GM12892 (cell line): ENCODE measurements at places on chromosomes 7 and 10.

DNA sequence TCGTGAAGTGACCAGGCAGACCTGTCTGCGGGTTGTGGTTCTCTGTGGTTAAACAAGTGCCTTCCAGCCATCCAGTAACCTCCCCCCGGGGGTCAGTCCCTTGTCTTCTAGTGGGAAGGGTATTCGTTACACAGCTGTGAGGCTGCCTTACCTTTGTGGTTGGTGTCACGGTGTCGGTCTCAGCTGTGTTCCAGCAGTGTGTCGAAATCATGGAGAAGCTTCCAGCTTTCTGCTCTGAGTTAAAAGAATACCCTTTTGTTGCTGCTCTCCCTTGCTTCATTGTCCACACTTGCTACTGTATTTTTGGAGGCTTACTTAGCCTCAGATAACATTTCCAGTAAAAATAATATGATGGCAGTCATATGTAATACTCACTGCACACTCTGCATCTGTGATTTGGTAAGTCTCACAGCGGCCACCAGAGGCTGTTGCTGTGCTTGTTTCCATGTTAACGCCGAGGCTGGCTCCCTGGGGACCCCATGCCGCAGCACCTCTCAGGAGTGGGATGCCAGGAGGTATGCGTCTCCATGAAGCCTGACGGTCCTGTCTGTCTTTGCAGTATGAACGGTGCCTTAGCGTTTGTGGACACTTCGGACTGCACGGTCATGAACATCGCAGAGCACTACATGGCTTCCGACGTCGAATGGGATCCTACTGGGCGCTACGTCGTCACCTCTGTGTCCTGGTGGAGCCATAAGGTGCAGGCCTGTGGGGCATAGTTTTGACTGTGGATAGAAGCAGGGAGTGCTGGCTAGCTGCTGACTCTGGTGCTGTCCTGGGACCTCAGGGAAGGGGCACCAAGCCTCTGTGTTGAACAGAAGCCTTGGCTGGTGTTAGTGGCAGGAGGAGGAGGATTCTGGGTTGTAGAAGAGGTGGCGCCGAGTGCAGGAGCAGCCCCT lies 20.5 kb downstream of the EIF3B start:
- no peak for DNase-seq

DNA sequence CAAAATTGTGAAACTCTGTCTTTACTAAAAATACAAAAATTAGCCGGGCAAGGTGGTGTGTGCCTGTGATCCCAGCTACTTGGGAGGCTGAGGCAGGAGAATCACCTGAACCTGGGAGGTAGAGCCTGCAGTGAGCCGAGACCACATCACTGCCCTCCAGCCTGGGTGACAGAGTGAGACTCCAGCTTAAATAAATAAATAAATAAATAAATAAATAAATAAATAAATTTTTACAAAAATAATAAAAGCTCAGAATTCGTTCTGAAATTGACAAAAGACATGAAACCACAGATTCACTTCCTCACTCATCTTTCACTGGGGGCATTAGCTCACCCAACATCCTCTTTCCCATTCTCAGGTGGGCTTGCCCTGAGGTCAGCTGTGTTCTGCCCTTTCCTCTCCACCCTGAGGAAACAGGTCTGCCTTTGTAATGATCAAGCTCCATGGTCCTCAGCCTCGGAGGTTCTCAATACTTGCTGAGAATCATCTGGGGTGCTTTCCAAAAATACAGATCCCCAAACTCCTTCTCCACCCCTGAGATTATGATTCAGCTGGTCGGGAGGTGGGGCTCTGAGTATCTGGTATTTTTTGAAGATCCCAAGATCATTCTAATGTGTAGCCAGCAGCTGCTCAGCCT lies 29.2 kb upstream of the APBB1IP start:
- no peak for DNase-seq

DNA sequence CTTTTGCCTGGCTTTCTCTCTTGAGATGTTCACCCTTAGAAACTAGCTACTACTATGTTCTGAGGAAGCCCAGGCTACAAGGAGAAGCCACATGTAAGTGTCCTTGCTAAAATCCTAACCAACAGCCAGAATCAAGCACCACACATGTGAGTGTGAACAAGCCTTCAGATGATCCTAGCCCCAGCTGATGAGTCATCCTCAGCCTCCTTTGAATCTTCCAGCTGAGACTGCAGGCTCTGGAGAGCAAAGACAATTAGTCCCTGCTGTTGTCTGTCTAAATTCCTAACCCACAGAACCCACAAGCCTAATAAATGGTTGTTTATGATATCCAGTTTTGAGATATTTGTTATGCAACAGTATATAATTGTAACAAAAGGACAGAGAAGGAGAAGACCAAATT lies 92.8 kb upstream of the TAC1 start:
- no peak for DNase-seq

- no peak for DNase-seq
Observed at GRCh38 chr10:69181433-69181832, 1.4 kb downstream of the SUPV3L1 start.

- no peak for DNase-seq
Observed at GRCh38 chr7:21996641-21997040, 50.9 kb upstream of the CDCA7L start.

DNA sequence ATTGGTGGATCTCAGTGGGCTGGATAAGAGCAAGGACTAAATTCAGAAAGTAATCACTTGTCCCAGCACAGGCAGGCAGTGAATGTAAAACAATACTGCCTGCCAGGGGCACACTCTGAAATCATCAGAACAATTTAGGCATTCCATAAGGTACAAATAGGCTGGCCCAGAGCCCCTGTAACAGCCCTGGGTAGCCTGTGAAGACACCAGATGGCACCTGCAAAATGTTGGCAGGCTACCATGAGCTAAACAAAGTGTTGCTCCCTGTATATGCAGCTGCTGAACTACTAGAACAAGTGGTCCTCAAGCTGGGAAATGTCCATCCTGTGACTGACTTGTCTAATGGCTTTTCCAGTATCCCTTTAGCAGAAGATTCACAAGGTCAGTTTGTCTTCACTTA lies 3.0 kb upstream of the PRSS37 start:
- DNase-seq = no peak

DNA sequence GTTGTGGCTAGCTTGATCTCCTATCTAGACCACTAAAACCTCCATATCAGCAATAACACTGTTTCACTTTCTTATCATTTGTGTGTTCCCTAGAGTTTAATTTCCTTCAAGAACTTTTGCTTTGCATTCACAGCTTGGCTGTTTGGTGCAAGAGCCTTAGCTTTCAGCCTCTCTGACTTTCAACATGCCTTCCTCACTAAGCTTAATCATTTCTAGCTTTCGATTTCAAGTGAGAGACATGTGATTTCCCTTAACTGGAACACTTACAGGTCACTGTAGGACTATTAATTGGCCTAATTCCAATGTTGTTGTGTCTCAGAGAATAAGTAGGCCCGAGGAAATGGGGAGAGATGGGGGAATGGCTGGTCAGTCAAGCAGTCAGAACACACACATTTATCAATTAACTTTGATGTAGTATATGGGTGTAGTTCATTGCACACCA lies 10.6 kb upstream of the BPGM start:
- DNase-seq = no peak

DNA sequence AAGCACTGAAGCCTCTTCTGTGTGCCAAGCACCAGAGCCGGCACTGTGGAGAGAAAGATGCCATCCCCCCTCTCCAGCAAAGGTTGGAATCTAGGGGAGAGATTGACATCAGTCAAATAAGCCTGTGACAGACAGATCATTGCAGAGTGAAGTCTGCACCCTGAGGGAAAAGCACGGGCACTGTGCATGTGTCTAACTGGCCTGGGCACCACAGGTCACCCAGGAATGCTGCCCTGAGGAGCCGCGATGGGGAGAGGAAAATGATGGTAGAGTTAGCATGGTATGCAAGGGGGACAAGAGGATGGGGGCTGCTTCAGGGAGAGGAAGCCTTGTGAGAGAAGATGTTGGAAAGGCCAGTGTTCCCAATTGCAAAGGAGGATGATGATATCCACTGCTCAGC lies 261.0 kb downstream of the GRID1 start:
- DNase-seq = no peak

DNA sequence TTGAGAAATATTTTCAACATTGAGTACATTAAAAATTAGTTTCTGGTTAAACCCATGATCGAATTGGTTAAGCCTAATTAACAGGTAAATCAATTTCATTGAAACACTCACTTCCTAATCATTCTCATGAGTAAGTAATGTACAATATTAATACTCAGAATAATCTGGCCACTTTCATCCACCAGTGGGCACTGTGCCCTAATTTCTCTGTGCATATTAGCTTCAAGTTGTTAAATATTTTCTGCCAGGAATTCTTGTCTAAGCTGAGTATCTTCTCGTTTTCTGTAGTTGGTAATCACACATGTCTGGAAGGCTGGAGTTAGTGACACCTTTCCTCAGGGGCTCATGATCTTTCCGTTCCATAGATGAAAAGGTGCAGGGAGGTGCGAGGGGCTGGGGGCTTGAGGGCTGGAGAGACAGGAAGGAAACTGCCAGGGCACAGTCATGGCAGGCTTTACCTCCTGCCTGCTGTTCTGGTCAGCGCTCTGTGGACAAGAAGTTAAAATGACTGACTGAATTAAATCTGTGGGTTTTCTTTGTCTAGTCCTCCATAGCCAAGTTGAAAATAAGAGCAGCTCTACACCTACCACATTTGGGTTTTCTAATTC lies 71.9 kb downstream of the WIPF3 start:
- DNase-seq = no peak

DNA sequence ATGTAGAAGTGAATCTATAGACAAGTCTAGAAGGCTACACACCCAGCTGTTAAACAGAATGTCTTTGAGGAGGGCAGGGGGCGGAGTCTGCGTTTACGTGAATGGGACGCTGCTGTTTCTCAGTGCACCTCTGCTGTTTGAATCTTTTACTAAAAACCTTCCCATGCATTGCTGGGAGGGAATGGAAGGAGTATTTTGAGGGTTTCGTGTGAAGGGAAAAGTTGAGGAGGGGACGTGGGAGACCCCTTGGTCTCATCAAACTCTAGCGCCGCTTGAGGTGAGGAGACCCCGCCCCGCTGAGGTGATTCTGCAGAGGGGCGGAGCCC lies 492 bp upstream of the VCL start:
- DNase-seq = no peak

DNA sequence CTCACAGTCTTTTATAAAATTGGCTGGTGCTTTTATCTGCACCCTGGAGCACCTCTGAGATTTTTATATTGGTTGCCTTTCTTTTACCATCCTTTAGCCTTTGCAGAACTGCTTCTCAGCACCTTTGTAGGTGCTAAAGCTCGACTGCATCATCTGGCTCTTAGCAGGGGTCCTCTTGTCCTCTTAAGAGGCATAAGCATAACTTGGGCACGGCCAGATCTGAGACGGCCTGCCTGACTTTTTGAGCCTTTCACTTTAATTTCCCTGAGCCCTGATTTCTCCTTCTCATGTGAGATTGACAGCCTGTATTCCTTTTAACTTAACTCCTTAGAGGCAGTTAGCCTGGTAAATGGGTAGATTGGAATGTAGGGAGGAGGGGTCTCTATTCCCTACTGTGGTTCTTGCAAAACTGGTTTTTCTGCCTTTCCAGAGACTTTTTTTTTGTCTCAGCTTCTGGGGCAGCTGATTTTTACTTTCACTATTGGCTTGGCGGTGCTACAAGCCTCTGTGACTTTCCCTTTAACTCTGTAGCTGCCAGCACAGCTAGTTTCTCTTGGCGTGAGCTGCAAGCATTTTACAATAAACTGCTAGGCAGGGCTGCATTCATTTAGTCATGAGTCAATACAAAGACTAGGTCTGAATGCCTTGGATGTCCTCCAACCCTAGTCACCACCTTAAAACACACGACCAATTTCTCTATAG lies 24.0 kb downstream of the ZPBP start:
- DNase-seq = no peak

DNA sequence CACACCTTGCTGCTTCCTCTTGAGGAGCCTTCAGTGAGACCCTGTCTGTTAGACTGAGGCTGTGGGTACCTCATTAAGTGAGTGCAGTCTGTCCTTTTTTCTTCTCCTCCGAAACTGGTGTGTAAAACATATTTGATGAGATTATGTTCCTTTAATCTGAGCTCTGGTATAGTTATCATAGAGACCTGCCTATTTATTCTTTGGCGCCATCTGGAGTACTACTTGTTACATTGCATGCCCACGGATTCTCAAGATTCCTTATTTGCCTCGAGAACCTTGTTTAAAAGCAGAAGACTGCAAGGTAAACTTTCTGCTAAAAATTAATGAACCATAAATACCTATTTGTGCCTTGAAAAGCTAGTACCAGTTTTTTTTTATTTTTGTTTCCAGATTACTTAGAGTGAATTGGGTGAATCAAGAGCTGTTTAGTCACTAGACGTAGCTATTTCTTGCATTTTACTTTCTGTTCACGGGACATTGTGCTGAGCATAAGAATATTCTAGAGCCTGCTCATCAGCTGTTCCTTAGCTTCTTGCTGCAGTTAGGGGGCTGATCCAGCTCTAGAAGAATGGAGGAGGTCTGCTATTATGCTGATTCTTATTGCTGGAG lies 16.9 kb upstream of the STMP1 start:
- DNase-seq = no peak

DNA sequence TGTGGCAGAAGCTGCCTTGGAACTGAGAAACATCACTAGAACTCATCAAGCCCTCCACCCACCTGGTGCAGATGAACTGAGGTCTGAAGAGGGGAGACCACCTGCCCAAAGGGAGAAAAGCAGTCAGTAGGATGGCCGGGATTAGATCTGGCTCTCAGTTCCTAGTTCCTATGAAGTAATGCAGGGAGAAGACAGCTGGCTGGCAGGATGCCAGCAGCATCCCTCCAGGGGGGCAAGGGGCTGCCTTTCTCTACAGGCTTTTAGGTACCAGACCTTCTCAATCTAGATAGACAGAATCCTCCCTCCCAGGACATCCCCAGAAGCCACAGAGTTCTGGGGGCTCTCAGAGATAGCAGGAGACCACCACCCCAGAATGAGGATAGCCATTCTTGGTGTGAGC lies 7.8 kb downstream of the CRHR2 start:
- no peak for DNase-seq

GRCh38 chr7:23026164-23026563 lies 12.2 kb upstream of the HYCC1 start:
- no peak for DNase-seq

- no peak for DNase-seq
Observed at GRCh38 chr10:73084209-73084608, 12.5 kb downstream of the P4HA1 start.

GRCh38 chr7:55774327-55775050 lies 88.1 kb downstream of the SEPTIN14 start:
- no peak for DNase-seq

DNA sequence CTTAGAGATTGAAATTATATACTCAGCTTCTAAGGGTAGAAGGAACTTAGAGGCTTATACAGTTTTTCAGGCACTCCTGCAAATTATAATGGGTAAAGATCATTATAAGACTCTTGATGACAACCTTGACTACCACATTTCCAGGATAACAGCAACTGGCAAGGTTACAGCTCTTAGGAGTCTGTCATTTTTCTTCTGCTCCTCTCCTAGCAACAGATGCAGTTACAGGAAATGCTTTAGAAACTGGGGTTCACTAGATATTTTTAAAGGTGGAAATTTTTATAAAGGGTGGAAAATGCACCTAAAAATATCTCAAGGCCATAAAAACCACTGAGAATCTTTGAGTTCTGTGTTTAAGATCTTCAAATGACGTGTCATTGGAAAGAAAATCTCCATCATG lies 185.8 kb downstream of the RELN start:
- no peak for DNase-seq
